ENCODE measurements at places on chromosomes 12 and 14.

- DNase-seq = no peak
Observed at GRCh38 chr12:51901121-51901817, 6.0 kb upstream of the ACVRL1 start.

GRCh38 chr12:108457006-108457733, 57.9 kb upstream of the FICD start:
- no peak for DNase-seq

GRCh38 chr14:91946622-91947474, 646 bp downstream of the FBLN5 start:
- DNase-seq = no peak

DNA sequence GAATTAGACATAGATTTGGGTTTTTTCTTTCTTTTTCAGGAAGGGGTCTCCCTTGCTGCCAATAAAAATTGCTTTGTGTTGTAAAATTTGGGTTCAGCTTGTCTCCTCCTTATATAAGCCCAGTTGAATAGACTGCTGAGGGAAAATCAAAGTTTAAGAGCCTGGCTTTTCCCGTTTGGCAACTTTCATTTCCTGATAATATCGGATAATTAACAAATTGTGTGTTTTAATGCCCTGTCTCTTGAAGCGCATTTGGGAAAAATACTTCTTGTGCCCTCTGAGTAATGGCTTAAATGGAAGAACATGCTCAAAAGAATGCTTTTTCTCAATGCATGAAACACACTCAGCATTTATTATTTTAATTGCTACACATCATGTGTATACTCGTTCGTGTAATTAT, 198.0 kb upstream of the DCN start:
- DNase-seq = no peak

- DNase-seq = no peak
Observed at GRCh38 chr12:123954647-123955350, 17.8 kb downstream of the CCDC92 start.

DNA sequence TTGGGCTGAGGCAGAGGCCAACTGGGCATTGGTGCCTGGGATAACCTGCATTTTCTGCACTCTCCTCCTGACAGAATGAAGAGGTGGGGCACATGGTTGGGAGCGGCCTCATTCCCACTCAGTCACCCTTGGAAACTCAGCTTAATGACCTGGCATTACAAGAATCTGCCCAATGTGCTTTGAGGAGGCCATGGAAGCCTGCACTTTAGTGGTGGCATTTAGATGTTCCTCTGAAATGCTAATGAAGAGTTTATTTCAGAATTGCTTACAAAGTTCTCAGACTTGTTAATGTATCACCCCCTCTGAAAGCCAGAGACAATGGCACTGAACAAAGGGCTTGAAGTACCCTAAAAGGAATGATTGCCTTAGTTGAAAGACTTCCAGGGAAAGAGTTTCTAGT, 71.4 kb upstream of the PARP11 start:
- no peak for DNase-seq

- no peak for DNase-seq
Observed at GRCh38 chr12:40989785-40990184, 198.3 kb upstream of the PDZRN4 start.

DNA sequence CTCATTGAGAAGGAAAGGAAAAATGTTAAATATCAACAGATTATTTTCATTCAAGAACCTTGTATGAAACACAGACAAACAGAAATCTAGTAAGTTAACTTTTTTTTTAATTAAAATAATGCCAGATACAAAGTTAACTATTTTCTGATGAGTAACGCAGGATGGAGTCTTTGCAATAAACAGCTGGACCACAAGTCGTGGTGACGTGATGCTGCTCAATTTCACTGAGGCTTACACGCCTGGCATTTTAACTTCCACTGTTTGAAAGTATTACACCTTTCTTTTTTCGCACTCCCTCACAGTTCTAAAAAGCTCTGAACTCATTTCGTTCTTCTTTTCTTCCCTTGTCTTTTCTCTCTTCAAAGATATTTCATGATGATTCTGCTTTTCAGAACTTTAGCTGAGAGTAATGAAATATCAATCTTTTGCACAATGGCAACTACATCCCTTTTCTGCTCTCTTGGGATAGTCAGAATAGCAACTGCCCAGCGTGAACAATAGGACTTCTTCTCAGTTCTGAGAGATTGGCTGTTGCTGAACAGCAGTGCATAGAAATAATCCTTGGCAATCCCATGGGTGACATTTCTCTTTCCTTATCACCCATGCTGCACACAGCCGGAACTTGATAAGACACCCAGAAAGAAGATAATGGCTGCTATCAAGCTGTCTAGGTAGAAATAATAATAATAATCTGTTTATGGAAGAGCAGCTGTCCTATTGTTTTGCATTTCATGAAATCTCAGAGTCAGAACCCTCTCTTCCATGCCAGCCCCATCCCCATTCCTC, 160.5 kb downstream of the BTG1 start:
- no peak for DNase-seq

GRCh38 chr12:83710851-83711250, 1024.1 kb downstream of the TMTC2 start:
- DNase-seq = no peak
